ENCODE measurements at places on chromosomes 13 and 19.
A peak's percentile ranks its signal among the peaks of the same experiment; 100 is the strongest.

GRCh38 chr19:42121036-42121621, 11.1 kb downstream of the POU2F2 start:
- no peak for DNase-seq

GRCh38 chr19:45659096-45659729, 8.8 kb upstream of the GIPR start:
- DNase-seq = no peak

GRCh38 chr19:1610579-1610978, 5.3 kb upstream of the UQCR11 start:
- DNase-seq = no peak

GRCh38 chr19:7871437-7872305, 2.5 kb downstream of the PRR36 start:
- peak; percentile 95 for DNase-seq

- DNase-seq = no peak
Observed at GRCh38 chr13:26878438-26878837, 117.9 kb upstream of the GPR12 start.

- no peak for DNase-seq
Observed at GRCh38 chr19:39867133-39867532, 21.0 kb upstream of the FBL start.

DNA sequence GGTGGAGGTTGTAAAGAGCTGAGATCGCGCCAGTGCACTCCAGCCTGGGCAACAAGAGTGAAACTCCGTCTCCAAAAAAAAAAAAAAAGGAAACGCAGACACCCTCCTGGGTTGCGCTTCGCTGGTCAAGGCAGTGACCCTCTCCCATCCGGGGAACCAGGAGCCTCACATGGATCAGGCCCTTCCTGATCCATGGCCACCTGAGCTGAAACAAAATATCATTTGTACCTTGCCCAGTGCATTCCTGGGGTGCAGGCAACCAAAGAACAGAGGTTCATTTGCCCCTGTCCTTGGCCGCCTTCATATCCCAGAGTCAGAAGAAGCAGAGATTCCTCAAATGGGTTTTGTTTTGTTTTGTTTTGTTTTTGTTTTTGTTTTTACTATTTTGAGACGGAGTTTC, 8.0 kb upstream of the LSM4 start:
- DNase-seq = no peak

GRCh38 chr13:46934749-46935148, 37.9 kb upstream of the HTR2A start:
- no peak for DNase-seq

- DNase-seq = no peak
Observed at GRCh38 chr19:39131255-39131755, 5.7 kb downstream of the PAK4 start.

DNA sequence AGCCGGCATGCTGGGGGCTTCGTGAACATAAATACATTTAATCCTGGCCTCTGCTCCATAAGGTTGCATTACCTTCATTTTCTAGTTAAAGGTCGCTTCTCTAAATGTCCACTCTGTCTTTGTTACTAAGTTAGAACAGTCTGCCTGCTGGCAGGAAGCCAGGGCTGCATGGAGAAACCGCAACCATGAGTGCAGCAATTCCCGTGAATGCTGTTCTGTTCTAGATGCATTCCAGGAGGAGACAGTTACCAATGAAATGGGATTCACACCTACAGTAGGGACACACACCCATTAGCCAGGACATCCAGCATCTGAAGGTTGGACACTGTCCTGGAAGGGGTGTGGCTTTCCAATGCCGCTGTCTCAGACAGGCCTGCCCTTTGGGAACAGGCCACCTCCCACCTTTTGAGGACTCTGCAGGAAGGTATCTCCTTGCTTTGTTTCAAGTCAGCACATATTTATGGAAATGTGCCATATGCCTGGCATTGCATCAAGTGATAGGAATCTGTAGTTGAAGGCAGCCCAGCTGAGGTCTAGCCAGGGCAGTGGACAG, 129.7 kb downstream of the SLC7A1 start:
- no peak for DNase-seq

- no peak for DNase-seq
Observed at GRCh38 chr19:7492142-7492541, 3.3 kb upstream of the PEX11G start.

DNA sequence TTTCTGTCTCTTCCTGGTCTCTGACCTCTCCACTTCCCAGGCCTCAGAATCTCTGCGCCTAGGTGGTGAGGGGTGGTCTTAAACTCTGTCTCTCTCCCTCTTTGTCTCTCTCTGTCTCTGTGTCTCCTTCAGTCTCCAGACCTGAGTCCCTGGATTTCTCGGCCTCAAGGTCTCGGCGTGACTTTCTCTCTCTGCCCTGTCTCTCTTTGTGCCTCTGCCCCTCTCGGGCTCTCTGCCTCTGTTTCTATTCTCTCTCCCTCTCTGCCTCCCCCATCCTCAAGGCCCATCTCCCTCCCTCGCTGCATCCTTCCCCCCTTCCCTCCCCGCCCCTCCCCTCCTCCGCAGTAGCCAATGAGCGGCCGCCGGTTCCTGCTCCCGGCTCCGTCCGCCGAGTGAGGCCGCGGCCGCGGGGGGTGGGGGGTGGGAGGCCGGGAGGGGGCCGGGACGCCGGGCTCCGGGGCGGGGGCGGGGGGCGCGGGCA, at the start of gene CACNG7:
CACNG7 (plus strand) TSS at position 344 of the 481 bp plus-strand sequence. CDS start 3,554 bp downstream, outside the sequence.
- DNase-seq = no peak

DNA sequence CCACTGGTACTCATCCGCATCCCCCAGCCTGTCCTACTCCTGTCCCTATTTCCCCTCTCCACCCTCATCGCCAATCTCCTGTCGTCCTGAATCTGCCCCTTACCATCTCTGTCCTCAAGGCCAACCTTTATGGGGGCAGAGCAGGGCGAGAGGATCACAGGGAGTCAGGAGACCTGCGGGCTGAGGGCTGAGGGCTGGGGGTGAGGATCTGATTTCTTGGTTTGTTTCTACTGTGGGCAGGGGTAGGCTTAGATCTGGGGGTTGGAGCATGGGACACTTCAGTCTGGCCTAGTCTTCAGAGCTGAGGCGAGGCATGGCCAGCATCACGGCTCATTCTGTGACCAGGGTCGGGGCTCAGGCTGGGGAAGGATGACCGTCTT, 16.5 kb upstream of the ERCC1 start:
- no peak for DNase-seq

GRCh38 chr19:38531515-38531914, 86.2 kb downstream of the MAP4K1 start:
- no peak for DNase-seq

DNA sequence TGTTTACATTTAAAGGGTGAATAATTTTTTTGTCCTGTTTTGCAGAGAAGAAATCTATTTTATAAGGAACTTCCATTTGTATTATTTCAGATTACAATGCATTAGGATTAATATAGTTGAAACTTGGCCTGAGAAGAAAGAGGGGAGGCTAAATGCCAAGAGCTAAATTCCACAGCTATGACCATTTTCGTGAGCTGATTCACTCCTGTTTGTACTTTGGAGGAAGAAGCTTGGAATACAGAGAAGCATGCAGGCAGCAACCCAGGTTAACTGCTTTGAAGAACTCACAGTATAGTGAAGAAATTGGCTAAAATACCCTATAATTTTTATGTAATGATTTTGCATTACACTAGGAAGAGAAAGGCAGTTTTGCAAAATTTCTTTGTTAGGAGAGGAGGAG, 309.4 kb upstream of the KLF12 start:
- no peak for DNase-seq

DNA sequence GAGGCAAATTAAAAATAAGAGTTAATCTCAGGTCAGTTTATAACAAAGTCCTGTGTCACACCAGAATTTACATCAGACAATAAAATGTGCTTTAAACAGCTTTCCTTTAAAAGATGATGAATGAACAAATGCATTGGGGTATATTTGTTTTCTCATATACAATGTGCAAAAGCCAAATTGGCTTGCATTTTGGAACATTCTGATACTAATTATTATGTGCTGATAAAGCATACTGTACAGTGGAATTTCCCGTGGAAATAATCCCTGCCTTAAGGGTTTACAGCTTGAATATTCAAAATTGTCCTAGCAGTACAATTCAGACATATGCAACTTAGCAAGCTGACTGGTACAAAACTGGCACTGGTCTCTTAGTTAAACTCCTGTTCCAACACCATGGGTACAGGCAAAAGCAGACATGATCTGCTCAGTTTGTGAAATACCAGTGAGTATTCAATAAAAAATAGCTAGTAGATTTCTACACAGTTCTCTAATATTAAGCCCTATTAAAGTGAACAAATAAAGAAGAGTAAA, 373.4 kb downstream of the SLITRK1 start:
- DNase-seq = no peak

DNA sequence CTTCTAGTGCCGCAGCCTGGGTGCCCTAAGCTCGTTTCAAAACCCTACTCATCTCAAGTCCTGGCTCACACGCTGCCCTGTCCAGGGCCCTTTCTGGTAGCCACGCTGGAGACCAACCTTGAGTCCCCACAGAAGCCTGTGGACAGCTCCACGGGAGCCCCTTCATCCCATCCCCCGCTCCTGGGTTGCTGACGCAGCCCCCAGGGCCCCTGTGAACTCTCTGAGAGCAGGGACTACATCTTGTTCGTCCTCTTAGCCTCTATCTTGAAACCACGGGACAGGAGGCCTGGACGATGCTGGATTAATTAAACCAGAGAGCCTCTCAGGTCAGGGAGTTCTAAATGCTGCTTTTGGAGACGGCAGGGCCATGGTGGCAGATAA, 7.4 kb downstream of the MLLT1 start:
- no peak for DNase-seq

GRCh38 chr13:48403151-48403631, 9.7 kb downstream of the LPAR6 start:
- no peak for DNase-seq

GRCh38 chr19:10420444-10421239, at the start of gene PDE4A:
PDE4A (plus strand) TSS chr19:10420538; CDS start chr19:10420765, 227 bp downstream.
- DNase-seq = no peak

GRCh38 chr19:16462757-16463250, 9.0 kb downstream of the EPS15L1 start:
- DNase-seq = no peak

- no peak for DNase-seq
Observed at GRCh38 chr13:51495316-51495715, 42.5 kb upstream of the INTS6 start.

DNA sequence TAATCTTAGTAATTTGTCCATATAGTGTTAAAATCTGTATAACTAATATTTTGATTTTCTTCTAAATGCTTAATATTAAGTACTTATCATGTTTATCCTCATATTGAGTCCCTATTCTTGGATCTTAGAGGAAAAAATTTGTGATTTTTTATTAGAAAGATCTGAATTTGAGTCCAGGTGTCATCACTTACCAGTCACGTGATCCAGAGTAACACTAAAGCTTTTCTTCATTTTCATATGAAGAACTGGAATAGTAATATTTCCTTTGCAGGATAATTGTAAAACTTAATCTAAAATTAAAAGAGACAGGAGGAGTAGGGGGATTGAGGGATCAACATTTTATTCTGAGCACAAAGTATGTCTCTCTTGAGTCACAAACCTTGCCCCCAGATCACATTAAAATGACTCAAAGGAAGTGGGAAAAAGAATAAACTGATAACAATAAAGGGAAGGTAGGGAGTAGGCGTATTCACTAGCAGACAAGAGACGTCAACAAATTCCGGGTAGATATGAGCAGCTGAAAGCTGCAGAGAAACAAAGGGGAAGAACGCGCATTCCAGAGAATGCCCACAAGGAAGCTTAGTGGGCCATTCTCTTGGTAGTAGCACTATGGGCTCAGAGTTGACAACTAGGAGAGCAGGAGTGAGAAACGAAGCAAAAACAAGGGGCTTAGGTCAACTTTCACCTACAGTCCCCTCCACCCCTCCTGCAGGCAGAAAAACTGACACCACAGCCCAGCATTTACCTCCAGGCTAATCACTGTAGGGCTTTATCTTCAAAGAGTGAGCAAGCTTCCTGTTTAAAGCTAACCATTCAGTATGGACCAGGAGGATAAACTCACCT, 123.1 kb downstream of the SPRY2 start:
- DNase-seq = no peak

DNA sequence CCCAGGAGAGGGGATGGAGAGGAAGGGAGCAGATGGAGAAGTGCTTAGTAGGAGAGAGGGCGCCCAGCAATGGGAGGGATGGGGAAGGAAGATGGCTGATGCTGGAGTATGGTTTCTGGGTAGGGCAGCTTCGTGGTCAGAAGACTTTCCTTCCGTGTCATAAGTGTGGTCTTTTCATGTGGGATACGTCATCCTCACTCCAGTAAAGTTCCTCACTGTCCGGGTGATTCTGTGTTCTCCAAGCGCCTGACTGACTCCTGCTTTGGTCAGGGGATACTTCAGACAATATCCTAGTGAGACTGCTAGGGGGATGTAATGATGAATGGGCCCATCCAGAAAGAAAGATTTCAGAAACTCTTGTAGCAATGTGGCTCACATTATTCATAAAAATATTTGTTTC, 3.9 kb upstream of the OR10H3 start:
- no peak for DNase-seq

DNA sequence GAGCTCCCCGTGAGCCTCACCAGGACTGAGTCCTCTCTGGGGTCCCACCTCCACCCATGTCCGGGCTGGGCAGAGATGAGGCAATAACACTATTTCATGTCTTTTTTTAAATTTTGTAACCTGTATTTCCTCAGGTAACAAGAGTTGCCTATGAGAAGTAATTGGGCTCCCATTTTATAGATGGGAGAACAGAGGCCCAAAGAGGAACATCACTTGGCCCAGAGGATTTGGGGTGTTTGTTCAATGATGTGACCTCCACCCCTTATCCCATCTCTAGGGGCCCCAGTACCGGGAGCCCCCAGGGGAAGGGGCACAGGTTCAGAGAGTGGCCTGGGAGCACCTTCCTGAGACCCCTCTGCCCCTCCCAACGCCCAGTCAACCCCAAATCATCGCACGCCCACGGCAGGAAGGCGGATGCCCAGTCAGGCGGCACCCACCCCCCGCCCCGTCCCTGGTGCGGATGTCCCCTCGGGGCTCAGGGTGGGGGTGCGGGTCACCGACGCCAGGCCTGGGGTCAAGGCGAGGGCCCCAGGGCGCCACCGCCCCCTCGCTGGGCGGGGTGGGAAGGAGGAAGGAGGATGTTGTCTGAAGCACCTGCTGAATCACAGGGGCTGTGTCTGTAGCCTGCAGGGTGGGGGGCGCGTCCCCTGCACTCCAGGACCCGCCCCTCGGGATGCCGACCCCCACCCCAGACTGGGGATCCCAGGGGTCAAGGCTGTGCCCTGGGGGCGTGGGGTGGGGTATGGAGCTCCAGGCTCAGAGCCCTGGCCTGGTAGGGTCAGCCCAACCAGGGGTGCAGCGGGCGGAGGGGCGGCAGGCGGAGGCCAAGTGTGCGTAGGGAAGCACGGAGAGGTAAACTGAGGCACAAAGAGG, 9.0 kb upstream of the CIRBP start:
- peak; percentile 53 for DNase-seq

GRCh38 chr19:45568732-45569131, 15.9 kb downstream of the OPA3 start:
- DNase-seq = no peak

- no peak for DNase-seq
Observed at GRCh38 chr13:73274147-73274546, 215.3 kb downstream of the KLF5 start.

GRCh38 chr13:98515818-98516465, 61.0 kb downstream of the STK24 start:
- no peak for DNase-seq

GRCh38 chr19:330503-330902, 14.1 kb downstream of the MIER2 start:
- no peak for DNase-seq

GRCh38 chr19:42193706-42194105, 23.8 kb downstream of the DEDD2 start:
- no peak for DNase-seq

All from Caco-2 (cell line).